SIG-M5 (cell line): ENCODE measurements at places on chromosomes 3 and 15.

- no peak for DNase-seq
Observed at GRCh38 chr15:41207687-41208448, 22.7 kb downstream of the EXD1 start.

DNA sequence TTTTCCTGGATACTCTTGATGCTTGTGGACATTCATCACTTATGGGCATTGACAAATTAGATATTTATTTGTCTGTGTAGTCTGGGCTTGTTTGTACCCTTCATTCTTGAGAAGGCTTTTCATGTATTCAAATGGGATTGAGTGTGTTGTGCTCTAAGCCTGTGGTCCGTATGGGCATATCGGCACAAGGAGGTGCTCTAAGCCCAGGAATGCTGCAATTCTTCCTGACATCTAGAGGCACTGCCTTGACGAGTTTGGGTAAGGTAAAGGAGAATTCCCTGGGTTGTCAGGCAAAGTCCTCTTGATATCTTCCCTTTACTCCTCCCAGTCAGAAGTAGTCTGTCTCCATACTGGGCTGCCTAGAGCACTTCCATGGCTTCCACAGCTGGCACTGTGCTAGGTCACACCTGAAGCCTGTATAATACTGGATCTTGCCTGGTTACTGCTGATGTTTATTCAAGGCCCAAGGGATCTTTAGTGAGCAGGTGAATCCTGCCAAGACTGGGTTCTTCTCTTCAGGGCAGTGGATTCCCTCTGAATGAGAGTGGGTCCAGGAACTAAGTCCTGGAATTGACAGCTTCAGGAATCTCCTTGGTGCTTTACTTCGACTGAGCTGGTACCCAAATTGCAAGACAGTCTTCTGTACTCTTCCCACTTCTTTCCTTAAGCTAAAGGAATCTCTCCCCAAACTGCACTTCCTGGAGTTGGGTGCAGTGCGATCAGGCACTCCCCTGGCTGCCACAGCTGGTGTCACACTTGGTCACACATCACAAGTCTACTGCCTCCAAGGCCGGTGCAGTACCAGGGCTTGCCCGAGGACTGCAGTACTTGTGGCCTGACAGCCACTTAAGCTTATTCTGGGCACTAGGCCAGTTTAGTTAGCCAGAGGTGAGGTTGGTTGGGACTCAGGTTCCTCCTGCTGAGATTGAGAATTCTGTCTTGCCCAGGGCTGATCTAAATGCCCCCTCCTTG, 46.0 kb downstream of the GALK2 start:
- DNase-seq: no peak

DNA sequence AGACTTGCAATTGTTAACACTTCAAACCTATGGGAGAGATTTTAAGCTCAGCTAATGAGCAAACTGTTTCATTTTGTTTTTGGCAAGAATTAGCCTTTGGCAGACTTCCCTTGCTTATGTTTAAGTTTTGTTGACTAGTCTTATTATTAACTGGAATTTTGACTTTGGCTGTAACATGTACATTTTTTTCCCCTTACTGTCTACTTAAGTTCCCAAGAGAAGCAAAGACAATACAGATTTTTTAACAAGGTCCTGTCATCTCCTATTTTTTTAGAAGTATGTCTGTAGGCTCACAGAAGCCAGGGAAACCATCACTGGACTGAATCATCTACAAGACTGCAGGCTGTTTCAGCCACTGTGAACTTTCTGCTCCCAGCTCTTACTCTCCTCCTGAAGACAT, 74.3 kb downstream of the DGKG start:
- DNase-seq: no peak

GRCh38 chr3:148450819-148451218, 246.9 kb upstream of the AGTR1 start:
- no peak for DNase-seq

DNA sequence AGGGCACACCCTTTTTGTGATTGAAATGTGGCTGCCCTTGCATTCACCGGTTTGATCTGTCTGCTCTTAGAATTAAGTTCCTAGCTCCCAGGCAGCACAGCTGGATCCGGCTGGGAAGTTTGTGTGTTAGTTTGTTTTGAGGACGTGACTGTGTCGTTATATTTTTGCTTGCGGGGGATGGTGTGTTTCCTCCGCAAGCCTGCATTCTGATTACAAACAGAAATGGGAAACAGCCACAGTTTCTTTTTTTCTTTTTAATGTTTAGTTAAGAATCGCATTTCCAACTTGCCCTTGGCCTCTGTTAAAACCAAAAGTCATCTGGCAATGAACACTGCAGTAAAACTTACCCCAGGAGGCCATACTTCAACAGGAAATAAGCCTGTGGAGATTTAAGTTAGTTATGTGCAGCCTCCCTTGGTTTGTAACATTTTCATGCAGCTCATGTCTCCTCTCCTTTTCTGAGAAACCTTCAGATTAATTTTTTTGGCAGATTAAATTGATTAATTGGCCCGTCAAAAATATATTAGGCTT, 888 bp downstream of the TMOD3 start:
- DNase-seq: no peak

- DNase-seq: no peak
Observed at GRCh38 chr3:98728672-98729071, 34.5 kb upstream of the ST3GAL6 start.

DNA sequence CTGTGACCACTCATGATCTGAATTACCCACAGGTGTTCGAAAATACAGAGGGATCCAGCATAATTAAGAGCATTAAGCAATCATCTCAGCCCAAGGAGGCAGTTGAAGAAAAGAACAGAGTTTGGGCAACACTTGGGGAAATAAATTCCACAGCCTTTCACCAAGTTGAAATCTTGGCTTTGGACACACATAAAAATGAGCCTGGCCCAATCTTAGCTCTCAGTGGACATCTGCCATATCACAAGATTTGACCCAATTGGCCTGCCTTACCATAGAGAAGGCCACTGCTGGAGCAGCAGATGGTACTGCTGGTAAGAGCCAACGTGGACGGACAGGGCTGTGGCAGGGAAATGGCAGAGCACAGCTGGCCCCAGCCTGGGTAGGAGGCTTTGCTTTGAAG, 13.0 kb downstream of the FOXP1 start:
- DNase-seq: no peak

DNA sequence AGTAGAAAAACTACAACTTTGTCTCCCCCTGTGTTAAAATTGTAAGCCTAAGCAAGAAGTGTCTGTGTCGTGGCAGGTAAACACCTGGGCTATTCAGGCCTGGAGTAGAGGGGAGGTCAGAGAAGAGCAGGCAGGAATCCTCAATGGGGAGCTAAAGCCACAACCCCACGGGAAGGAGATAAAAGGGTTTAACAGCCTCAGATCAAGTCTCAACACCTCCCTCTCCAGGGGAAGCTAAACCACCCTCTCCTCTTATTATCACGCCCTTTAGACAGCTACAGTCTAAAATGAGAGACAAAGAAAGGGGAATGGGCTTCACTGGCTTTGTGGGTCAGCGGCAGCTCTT, 11.6 kb downstream of the ETV5 start:
- no peak for DNase-seq

- no peak for DNase-seq
Observed at GRCh38 chr15:57596978-57597377, 5.3 kb downstream of the MYZAP start.

DNA sequence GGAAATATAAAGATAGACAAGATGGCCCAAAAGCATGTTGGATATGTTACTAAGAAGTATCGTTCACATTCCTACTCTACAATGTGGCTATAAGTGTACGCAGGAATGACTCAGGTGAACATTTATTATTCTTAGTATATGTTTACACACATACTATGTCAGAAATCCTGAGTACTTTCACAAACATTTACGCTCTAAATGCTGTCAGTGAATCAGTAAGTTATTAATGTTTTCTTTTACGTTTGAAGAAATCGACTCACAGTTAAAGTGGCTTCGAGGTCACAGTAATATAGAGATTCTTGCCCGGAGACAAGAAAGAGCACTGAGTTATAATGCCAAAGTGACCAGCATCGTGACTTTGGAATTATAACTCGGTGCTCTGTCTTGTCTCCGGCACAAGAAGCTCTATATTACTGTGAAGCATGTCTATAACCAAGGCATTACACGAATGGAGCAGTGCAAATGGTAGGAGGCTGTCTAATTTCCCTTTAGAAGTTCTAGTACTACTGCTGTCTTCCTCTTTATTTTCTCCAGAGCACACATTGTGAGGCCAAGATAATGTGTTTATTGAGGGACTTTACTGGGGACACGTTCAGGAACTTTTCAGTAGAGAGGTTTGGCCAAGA, 61.8 kb upstream of the P3H2 start:
- no peak for DNase-seq

DNA sequence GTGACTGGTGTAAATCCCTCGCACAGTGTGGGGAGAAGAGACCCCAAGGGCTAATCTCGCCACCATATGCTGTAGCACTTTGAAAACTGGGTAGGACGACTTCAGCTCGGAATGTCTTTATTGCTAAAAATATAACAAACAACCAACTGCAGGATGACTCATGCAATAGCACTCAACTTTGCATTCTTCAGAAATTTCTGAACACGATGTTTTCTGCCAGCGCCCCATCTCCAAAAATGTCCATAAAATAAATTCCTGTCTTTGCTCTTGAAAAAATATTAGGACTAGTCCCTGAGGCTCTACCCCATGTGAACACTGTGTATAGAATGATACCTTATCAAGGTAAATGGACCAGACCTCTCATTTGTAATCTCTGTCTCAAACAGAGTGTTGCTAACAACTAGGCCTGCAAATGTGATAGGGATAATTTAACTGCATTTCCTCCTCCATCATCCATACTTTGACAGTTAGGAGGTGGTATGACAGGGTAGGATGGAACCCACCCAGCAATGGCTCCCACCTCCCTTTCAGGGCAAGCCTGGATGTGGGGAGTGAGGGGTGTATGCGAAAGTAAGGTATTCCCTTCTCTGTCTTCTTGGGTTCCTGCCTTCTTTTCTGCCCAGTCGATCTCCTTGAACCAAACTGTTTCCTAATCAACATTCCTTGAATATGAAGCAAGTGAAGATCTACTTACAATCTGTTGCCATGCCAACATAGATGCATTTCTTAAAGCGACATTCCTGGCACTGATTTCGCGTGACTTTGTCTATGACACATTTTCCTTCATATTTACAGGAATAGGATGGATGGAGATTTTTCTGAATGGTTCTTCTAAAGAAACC, 201.1 kb downstream of the NR1D2 start:
- DNase-seq: no peak
